ENCODE measurements at places on chromosomes 3 and 15. TPM values are rescaled to one million over a fixed set of nuclear protein-coding genes. Genes with fewer than 3 reads are reported as not detected.

The HDC gene
- not detected for total RNA-seq

The ITIH3 gene
- not detected for total RNA-seq

The SAMD7 gene
- not detected for total RNA-seq

The SEMA3G gene
- 0.43 TPM for total RNA-seq

The CCR3 gene
- total RNA-seq, result not detected

The ZDHHC19 gene
- not detected for total RNA-seq

The GRIP2 gene
- not detected for total RNA-seq

The SCN5A gene
- total RNA-seq, result 1.3 TPM

The SPESP1 gene
- 2.1 TPM for total RNA-seq

The LRRC31 gene
- 0.14 TPM for total RNA-seq

The LYZL4 gene
- total RNA-seq, result not detected

The UTS2B gene
- total RNA-seq, result 0.69 TPM

The HGD gene
- 5.9 TPM for total RNA-seq

The GOLGA8B gene
- 20.4 TPM for total RNA-seq

The SHC4 gene
- 9.3 TPM for total RNA-seq

The TNFAIP8L3 gene
- not detected for total RNA-seq

The CAND2 gene
- total RNA-seq, result 5.9 TPM

The PDCD7 gene
- total RNA-seq, result 26.3 TPM

The SCAANT1 gene
- not detected for total RNA-seq

The LRTM1 gene
- not detected for total RNA-seq

The SLC22A14 gene
- total RNA-seq, result not detected

The OXNAD1 gene
- 14.2 TPM for total RNA-seq

The EPHA3 gene
- not detected for total RNA-seq

The PAQR9 gene
- 0.29 TPM for total RNA-seq

The CXCR6 gene
- total RNA-seq, result not detected

The MEIS2 gene
- total RNA-seq, result 9.1 TPM

The DPPA2 gene
- total RNA-seq, result not detected

The LXN gene
- total RNA-seq, result 13.3 TPM

The ROPN1B gene
- total RNA-seq, result not detected

The OSTN gene
- not detected for total RNA-seq

The KCNMB3 gene
- total RNA-seq, result 1.2 TPM

The XIRP1 gene
- not detected for total RNA-seq

The CFAP91 gene
- 2.2 TPM for total RNA-seq

The PRSS50 gene
- total RNA-seq, result not detected

The C3orf20 gene
- not detected for total RNA-seq

The SAXO2 gene
- 2.2 TPM for total RNA-seq

The TTLL13 gene
- total RNA-seq, result not detected

The ADCY5 gene
- 2.7 TPM for total RNA-seq

The SLC9C1 gene
- total RNA-seq, result not detected

The SLC2A2 gene
- not detected for total RNA-seq

The RARB gene
- 2.0 TPM for total RNA-seq

The PLSCR4 gene
- 0.63 TPM for total RNA-seq

The WDR49 gene
- not detected for total RNA-seq

The FBLN2 gene
- 1.1 TPM for total RNA-seq

The JAGN1 gene
- total RNA-seq, result 27.8 TPM

The SLC24A5 gene
- total RNA-seq, result not detected

The IL5RA gene
- total RNA-seq, result not detected
